Stimulated activated CD4-positive, alpha-beta T cell treated with anti-CD3 and anti-CD28 coated beads, Interleukin-12 subunit alpha, Interleukin-12 subunit beta, amount 100 ng/mL, for 24 hours (primary cell): ENCODE measurements at places on chromosomes 3 and 15.

- no peak for DNase-seq
Observed at GRCh38 chr3:123353850-123354233, 95.0 kb downstream of the ADCY5 start.

DNA sequence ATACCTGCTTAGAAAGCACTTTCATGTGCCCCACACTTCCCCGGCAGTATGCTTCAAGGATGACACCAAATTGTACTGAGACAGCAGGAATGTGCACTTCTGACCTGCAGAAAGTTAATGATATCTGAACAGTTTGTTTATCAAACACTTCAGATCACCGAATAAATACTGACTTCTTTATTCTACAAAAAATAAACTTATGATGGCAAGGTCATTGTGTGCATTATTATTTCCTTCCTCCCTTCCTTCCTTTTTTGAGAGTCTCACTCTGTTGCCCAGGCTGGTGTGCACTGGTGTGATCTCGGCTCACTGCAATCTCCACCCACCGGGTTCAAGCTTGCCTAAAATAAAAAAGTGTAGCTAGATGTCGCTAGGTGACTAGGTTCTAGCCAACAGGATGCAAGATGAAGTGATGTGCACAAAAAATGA is 80.3 kb downstream of the FAIM start:
- DNase-seq = no peak

- DNase-seq = no peak
Observed at GRCh38 chr3:179972881-179973423, 63.8 kb downstream of the PEX5L start.

DNA sequence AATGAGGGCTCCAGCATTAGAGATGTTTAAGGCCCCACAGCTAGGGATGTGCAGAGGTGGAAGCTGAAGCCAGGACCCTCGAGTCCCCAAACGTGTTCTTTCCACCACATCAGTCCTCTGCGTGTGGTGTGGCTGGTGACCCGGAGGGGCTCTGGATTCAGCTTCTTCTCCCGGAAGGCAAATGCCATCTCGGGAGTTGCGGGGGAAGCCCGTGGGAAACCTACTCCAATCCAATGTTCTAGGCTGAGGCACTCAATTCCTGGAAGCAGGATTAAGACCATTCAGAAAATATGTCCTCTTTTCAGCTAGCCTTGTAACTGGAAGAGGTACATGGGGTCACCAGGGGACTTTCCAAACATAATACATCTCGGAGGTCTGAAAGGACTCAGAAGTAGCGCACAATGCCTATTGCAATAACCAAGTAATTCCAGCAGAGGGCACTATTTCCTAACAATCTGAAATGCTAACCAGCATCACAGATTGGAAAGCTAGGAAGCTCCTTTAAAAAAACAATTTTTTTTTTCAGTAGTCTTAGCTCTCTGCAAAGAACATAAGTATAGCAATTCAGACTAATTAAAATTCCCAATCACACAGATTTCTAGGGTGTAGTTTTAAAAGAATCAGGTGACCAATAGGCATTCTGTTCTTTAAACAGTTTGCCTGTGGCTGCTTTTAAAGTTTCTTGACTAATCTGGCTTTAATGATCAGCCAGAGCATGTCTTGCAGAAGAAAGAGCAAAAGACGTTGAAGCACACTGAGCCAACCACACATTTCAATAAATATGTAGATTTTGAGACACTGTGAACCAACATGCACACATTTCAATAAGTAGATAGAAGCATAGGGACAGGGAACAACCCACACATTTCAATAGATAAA is 36.1 kb downstream of the BNC1 start:
- no peak for DNase-seq

GRCh38 chr3:184796551-184796950 is 15.4 kb upstream of the VPS8 start:
- DNase-seq = no peak

DNA sequence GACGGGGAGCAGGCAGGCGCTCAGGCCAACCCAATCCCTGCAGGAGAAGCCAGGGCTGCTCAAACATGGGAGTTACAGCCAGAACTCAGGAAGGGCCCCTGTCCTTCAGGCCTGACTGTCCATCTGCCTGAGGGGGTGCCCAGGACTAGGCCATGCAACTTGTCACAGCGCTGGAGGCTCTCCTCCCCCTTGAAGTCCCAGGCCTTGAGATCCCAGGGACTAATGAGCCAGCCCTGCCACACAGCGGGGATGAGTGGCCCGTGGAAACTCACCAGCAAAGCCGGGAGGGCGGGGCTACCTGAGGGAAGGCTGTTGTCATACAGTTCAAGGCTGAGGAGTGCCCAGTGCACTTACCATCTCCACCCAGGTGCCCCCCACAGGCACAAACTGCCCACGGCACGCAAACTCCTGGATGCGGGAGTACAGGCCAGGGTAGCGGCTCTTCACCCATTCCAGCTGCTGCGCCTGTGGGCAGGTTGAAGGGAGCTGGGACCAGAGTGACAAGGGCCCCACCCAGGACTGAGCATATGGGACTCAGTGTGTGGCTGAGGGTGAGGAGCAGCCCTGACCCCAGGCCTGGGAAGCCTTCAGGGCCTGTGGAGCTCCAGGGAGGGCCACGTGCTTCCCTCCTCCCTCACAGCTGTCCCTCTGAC is 6.3 kb downstream of the MAN2C1 start:
- DNase-seq = no peak

- no peak for DNase-seq
Observed at GRCh38 chr15:66729331-66729951, 27.4 kb downstream of the SMAD6 start.

DNA sequence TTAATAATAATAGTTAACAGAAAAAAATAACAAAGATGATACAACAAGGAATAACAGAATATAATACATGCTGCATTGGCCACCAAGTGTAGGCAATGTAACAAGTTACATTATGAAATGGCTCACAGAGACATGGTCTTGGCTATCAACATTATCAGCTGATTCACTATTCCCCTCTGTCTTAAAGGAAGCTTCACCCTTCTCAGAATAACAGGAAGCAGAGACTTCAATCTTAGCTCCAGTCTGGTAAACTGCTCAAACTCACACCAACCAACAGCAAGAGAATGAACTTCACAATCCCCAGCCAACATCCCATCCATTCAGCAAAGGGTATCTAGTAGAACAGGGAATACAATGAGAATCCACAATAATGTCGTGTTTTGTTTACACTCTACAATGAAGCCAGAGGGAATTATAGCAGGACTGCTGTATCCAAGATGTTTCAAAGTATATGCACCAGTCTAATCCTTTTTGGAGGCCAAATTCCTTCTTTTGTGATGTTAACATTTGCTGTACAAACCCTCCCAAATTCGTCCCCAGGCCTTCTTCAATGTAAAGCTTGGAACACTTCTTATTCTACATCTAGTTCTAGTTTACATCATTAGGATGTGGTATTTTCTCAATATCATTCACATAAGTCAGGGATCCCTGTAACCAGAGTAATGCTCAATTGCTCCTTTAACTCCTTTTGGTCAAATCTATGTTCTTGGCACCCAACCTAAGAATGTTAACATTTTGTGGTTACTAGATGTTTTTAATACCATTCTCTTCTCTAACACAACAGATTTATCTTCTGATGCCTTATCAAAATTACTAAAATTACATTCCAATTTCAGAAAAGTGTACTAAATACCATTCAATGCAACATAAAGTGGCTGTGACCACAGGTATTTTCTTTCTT is 52.4 kb upstream of the CMSS1 start:
- no peak for DNase-seq

DNA sequence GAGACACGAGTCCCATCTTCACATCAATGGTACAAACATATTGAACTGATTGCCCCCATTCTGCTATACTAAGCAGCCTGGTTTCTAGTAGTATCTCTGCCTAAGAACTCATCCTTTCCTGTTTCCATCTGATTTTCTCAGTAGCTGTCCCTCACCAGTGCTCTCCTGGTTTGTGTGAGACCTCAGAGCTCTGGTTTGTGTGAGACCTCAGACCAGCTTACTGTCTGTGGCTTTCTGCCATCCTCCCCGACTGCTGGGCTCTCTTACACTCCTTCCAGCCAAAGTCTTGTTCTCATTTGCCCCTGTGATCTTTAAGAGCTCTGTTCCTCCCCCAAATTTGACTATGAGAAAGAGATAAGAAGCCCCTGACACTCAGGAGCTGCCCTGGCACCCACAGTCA is 41.1 kb upstream of the NEDD4 start:
- DNase-seq = no peak

DNA sequence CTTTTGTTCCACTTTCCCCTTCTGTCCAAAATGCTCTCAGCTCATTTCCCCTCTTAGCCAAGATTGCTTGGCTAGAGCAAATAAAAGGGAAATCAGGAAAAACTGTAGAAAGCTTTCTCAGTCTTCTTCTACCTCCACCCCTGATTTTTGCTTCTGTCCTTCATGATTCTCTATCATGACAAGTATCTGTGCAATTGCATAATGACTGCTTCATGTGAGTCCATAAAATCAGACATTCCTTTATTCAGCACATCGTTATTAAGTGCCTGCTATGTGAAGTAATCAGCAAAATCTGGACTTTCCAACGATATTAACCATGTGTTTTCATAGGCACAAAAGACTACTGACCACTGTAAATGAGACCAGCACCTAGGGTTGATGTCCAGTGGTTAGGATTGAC is 321.5 kb upstream of the CBLB start:
- no peak for DNase-seq
